Muscle of arm (tissue), 14 donors: ENCODE measurements at places on chromosomes 1 and 21.

GRCh38 chr1:111476761-111477309 is 3.1 kb downstream of the C1orf162 start:
- DNase-seq: no peak

- DNase-seq: peak; percentile 65
Observed at GRCh38 chr1:6343506-6344405, 49.8 kb downstream of the ACOT7 start.

- peak; percentile 83 for DNase-seq
Observed at GRCh38 chr1:224513787-224514209, 79.2 kb upstream of the WDR26 start.

GRCh38 chr21:42616941-42617340 is 36.5 kb upstream of the PDE9A start:
- no peak for DNase-seq

DNA sequence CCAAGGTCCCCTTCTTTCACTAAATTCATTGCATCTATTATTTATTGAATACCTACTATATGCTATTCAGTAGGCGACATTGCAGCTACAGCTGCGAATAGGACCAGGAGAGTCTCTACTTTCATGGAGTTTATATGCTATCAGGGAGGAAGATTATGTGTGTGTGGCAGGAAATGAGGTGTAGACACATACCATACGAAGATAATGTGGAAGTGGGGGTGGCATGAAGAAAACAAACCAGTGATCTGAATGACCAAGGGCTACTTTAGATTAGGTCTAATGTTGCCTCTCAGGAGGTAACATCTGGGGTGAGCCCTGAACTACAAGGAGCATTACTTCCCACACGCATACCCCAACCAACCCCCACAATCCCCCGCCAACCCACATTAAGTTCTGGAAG is 1.0 kb upstream of the PPIH start:
- DNase-seq: no peak

GRCh38 chr1:150507912-150508864 is at the start of gene ECM1:
Gene ECM1 (plus strand): TSS chr1:150508109. CDS start chr1:150508210, 101 bp downstream.
- no peak for DNase-seq

GRCh38 chr1:240999826-241000225 is 357.2 kb downstream of the RGS7 start:
- DNase-seq: no peak

- DNase-seq: no peak
Observed at GRCh38 chr1:177978530-177978929, 8.7 kb upstream of the SEC16B start.

DNA sequence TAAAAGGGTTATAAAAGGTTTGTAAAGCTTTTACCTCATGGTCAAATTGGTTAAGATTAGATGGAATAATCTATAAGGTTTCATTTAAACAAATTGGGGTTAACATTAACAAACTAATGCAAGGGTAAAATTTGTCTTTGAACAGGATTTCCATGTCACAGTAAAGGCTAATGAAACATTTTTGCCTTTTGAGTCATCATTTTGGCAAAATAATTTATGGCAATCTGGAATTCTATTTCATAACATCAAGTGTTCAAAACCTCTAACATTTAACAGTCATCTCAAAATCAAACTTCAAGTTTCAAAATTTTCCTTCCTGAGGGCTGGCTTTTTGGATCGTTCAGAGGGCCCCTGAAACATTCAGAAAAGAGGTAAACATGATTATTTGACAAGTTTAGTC is 6.6 kb upstream of the CD46 start:
- no peak for DNase-seq

- no peak for DNase-seq
Observed at GRCh38 chr1:47331875-47332274, 1.7 kb upstream of the CMPK1 start.

DNA sequence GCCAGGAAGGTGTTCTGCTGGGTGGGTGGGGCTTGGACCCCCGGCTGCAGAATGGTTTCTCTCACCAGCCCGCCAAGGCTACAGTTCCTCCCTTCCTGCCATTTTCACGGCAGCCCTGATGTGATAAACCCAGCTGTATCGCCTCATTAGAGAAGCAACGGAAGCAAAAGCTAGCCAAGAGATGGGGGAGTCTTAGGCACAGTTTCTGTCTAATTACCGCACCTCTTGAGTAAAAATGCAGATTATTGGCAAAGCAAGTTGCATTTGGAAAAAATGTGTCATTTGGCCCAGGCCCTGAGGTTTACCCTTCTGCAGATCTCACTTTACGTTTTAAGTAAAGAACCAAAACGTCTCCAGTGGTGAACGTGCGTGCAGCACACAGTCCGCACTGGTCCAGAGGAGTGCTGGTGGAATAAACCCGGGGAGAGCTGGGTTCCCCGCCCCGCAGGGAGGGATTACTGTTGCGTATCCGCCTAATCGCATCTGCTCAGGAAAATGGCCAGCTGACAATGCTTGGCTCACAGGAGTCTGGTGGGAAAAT is 109.9 kb downstream of the GALNT2 start:
- DNase-seq: peak; percentile 72

DNA sequence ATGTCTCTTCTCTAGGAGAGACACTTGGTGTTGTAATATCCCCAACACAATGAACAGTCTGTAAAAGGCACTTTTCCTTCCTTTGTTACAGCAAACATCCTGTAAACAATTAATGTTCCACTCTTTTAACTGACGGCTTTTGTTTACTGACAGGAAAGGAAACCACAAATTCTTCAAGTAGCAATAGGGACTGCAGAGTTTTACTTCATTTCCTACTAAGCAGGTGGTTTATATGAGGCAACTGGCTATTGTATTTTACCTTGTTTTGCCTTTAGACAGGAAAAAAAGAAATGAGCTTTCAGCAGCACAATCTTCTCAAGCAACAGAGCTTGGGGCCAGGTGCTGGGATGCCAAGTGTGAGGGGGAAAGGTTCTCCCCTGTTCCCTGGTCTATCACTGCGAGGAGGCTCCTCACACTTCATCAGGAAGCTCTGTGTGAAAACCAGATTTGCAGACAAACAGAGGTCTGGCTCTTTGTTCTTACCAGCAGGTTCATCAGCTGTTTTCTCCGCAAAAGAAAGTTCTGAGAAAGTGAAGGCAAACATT is 51.2 kb downstream of the SIPA1L2 start:
- no peak for DNase-seq

GRCh38 chr1:86453664-86454063 is 15.1 kb upstream of the CLCA1 start:
- no peak for DNase-seq

- DNase-seq: no peak
Observed at GRCh38 chr1:145962157-145963102, 1.9 kb downstream of the ANKRD34A start.

DNA sequence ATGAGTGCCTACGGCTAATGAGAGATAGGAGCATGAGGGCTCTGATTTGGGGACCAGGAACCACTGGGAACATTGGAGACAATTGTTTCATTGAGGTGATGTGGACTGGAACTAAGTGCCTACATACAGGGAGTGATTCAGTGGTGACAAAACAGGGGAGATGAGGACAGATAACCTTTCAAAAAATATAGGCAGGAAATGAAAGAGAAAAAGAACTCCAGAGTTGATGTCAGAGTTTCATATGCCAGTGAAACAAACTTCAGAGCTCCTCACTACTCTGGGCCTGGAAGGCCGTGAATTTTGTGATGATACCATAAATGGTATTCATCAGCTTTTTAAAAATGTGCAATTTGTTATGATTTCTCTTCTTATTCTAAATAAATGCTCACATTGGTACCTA is 39.3 kb downstream of the FASLG start:
- DNase-seq: no peak

DNA sequence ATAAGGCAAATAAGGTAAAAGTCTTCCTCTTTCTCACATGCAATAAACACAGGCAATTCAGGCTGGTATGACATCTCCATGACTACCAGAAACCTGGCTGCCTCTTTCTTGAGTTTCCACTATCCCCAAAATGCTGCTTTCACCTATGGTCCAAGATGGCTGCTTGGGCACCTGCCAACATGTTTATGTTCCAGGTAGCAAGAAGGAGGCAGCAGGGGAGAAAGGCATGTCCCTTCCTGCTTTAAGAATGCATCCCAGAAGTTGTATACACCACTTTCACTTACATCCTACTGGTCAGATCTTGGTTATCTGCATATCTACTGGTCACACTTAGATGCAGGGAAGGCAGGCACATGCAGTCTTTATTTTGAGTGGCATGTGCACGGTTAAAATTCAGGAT is 19.4 kb upstream of the ACOT11 start:
- DNase-seq: no peak

DNA sequence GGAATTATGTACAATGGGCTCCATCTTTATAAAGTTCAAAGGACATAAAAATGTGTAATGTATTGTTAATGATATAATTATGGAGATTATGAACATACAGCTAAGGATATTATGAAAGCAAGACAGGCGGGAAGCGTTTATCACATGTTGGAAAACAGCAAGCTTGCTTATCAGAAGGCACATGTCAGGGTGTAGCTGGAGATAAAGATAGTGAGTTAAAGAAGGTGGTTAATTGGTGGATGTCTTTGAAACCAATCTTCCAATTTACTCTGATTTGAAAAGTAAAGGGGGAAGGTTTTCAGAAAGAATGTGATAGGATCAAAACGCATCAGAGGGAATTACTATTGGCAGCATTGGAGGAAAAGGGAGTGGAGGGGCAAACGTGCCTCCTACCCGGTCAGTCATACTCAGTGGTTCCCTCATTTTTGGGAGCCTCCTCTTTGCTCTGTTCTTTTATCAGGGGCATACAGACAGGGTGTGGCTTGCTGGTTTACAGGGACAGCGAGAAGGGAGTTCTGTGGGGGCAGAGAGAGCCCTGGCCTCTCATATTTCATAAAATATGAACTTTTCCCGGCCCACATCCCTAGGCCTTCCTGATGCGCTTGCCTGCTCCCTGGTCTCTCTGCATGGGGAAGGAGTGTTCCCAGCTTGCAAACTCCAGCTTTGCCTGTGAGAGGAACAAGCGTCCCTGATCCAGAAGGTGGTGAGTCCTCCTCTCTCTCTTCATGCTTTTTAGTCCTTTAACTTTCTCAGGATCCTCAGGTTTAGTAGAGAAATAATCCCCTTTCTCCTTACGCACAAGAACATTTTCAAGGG is 8.0 kb upstream of the SVBP start:
- no peak for DNase-seq

GRCh38 chr1:201565024-201565730 is 26.2 kb downstream of the NAV1 start:
- no peak for DNase-seq

GRCh38 chr1:244496186-244496585 is 35.1 kb downstream of the CATSPERE start:
- no peak for DNase-seq

- DNase-seq: no peak
Observed at GRCh38 chr1:42449256-42449655, 6.6 kb downstream of the ZMYND12 start.

GRCh38 chr1:153465811-153466636 is 5.6 kb upstream of the S100A7 start:
- DNase-seq: peak; percentile 48

DNA sequence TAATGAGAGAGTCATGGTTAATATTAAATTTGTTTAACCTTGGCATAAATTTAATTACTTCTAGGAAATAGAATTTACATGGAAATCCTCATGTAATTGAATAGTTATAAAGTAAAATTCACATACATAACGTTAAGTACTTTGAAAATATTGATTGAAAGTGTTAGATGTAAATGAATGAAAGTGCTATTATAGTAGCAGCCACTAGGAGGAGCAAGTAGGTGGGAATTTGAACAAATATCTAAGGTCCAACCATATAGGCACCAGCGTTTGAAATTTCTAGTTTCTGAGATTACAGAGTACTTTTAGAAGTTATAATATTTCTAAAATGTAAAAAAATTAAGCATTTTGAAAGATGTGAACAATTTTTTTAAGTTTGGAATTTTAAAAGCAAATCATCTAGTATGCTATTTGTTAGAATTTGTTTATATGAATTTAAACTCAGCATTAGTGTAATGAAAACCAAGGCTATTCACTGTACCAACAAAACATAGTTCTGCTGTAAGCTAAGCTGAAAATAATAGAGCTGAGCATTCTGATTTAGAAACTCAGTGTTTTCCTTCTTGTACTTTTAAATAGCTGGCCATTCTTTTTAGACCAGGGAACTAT is 3.3 kb downstream of the B3GALT2 start:
- peak; percentile 53 for DNase-seq

DNA sequence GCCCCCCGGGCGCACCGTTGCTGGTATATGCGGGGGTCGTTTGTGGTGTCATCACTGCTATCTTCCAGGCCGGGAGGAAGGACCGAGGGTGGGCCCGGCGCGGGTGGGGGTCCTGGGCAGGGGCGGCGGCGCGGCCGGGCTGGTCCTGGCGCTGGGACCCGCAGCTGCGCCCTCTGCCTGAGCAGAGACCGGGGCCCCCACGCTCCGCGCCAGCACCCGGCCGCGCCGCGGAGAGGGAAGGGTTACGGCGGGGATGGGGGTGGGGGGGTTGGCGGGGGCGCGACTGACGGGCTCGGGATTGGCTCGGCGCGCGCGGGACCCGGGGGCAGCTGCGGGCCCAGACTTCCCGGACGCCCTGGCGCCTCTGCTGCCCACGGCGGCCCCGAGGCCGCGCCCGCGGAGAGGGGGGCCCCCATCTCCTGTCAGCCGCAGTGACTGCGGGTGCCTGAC is 13.8 kb upstream of the SAMD11 start:
- no peak for DNase-seq

DNA sequence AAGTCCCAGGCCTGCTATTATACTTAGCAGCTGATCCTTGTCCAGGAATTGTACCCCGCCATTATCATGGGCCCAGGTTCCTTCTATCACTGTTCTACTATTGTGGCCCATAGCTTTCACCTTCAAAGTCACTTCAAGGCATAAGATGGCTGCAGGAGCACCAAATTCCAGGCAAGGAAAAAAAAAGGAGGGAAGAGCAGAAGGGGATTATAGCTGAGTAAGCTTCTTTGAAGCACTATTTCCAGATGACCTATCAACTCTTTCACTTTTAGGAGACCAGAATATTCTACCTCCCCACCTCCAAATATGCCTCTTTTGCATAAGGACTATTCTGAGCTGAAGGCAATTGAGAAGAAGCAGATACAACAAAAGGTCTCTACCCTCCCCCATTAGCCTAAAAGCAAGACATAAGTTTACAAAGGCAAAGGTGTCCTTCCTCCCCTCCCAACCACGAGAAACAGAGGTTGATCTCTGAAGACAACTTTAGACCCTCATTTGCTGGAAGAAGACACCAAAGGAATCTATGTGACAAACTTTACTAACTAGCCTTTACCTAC is 41.8 kb downstream of the PTAFR start:
- no peak for DNase-seq

- DNase-seq: peak; percentile 20
Observed at GRCh38 chr1:195306281-195306680, 1302.0 kb downstream of the KCNT2 start.

- DNase-seq: no peak
Observed at GRCh38 chr1:67836769-67837168, 3.5 kb upstream of the GNG12 start.

- no peak for DNase-seq
Observed at GRCh38 chr1:9728451-9729295, 77.1 kb downstream of the PIK3CD start.

- DNase-seq: peak; percentile 76
Observed at GRCh38 chr21:39314143-39315027, 953 bp upstream of the BRWD1 start.
